Stimulated activated CD8-positive, alpha-beta memory T cell treated with anti-CD3 and anti-CD28 coated beads, Interleukin-7, amount 100 ng/mL, for 1 hour (primary cell): ENCODE measurements at places on chromosomes 4 and X.

GRCh38 chrX:44202596-44202995, 140.9 kb downstream of the EFHC2 start:
- no peak for DNase-seq

DNA sequence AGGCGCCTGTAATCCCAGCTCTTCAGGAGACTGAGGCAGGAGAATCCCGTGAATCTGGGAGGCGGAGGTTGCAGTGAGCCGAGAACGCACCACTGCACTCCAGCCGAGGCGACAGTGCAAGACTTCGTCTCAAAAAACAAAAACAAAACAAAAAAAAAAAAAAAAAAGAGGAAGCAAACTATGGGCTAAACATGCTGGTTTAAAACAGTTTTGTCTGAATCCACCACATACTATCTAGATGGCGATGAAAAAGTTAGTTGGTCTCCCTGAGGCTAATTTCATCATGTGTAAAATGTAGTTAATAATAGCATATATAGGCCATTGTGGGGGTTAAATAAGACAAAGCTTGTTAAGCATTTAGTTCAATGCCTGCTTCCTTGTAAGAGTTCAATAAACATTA, 451.1 kb downstream of the RPA4 start:
- no peak for DNase-seq

DNA sequence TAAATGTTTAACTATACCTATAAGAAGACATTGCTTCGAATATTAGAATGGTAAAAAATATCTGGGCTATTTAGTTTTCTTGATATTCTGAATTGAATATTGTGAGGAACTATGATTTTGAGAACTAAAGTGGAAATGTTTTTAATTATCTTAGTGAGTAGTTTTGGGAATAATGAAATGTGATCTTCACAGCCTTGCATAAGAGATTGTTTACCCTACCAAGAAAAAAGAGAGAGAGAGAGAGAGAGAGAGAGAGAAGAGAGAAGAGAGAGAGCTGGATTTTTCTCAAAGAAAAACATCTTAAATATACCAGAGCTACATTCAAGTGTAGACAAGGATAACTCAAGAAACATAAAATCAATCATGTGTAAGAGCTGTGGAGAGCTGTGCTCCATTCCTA, 148.7 kb upstream of the MAD2L1 start:
- DNase-seq, result no peak

- DNase-seq, result no peak
Measured at GRCh38 chrX:19846995-19847790, 40.2 kb downstream of the SH3KBP1 start.

DNA sequence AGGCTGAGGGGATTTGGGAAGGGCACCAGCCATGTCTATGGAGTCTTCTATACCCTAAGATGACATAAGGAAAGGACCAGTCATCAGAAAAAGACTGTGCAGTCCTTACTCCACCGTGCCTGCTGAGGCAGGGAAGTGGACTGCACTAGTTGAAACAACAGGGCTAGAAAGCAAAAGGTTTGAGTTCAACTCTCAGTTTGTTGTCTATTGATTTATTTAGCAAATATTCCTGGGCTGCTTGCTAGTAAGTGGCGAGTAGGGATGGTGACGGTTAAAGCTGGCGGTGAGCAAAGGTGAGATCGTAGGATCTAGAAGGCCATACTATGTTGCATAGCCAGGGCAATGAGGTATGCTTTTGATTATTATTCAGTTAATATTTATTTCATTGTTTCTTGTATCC, 110.1 kb downstream of the SMIM20 start:
- DNase-seq, result no peak

DNA sequence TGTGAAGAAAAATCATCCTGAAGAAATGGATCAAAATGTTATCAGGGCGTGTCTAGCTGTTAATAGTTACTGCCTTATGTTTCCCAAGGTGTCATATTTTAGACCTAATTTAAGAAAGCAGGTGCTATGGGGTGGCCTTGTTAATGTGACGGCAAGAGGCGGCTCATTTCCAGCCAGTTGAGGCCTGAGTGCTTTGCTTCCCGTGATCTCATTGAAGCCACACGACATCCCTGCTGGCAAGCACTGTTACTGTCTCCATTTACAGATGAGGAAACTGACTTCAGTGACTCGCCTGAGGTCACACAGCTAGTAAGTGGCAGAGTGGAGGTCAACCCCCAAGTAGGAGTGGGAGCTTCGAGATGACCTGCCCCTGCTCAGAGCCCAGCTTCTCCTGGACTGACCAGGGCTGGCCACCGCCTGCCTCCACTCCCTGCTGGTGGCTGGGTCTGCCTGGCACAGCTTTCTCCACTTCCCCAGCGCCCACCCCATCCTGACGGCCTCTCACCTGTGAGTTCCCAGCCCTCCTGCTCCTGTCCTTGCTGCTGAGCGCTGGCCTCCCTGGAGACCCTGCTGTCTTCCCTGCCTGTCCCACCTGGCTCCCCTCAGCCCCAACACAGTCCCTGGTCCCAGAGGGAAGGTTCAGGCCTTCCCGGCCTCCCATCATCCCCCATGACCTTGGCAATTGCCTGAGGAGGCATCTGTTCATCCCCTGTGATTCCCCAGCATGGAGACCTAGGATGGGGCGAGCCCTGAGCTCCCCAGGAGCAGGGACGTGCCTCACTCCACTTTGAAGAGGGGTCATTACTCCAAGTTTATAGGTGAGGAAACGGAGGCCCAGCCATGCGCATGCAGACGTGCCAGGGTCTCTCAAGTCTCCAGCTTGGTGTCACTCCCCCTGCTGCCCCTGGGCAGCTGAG, 47.7 kb upstream of the SORCS2 start:
- no peak for DNase-seq

- no peak for DNase-seq
Measured at GRCh38 chr4:6449746-6450369, 22.6 kb downstream of the PPP2R2C start.

DNA sequence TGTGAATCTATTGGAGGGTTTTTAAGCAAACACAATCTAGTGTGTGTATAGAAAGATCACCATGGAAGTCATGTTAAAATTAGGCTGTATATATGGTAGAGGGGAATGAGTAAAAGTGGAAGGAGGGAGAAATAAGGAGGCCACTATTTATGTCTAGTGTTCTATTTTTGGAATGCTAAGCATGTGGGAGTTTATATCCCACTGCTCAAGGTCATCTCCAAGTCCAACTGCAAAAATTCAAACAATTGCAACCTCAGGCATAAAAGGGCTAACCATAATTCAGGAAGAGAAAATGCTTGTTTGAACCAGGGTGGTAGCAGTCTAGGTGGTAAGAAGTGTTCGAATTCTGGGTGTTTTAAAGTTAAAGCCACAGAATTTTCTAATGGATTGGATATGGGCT, 39.2 kb downstream of the SERPINA7 start:
- DNase-seq, result no peak

- no peak for DNase-seq
Measured at GRCh38 chr4:95411371-95412088, 137.2 kb downstream of the UNC5C start.

GRCh38 chrX:123834116-123834515, 25.7 kb upstream of the XIAP start:
- DNase-seq, result no peak

DNA sequence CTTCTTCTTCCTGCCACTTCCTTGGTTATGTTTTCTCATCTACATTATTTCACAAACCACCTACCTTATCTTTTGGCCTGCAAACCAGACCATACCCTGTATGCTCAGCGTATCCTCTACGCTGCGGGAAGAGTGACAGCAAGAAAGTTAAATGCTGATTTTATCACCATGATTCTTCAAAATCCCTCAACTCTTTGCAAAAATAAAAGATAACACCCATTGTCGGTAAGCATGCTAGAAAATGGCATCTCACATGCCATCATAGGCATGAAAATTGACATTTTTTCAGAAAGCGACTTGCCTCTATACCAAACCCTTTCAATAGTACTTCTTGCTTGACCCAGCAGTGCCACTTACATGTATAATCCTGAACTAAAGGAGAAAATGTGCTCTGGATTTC, 102.0 kb downstream of the HPGD start:
- DNase-seq, result no peak

DNA sequence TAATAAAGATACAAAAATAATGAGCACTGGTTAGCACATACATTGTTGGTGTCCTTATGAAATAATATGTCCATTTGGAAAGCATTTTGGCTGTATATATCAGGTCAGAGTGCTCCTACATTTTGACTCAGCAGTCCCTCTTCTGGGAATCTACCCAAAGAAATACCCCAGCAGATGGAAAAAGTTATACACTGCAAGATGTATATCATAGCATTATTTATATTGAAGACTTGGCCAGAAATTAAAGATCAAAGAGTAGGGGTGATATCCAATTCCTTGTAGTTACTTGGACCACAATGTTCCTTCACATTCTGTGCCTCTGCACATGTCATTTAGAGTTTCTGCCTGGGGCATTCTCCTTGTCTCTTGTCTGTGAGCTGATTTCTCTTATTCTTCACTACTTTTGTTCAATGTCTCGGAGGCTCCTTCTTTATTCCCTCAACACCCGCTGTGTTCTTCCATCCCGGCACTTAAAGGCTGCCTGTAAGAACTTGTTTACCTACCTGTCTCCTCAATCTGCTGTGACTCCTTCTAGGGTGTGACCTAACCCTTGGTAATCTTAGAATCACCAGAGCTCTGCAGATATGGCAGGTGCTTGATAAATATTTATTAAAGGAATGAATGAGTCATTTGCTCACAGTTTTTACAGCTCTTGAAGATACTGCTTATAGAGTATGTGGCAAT, 3.1 kb upstream of the TSPAN5 start:
- DNase-seq, result no peak

DNA sequence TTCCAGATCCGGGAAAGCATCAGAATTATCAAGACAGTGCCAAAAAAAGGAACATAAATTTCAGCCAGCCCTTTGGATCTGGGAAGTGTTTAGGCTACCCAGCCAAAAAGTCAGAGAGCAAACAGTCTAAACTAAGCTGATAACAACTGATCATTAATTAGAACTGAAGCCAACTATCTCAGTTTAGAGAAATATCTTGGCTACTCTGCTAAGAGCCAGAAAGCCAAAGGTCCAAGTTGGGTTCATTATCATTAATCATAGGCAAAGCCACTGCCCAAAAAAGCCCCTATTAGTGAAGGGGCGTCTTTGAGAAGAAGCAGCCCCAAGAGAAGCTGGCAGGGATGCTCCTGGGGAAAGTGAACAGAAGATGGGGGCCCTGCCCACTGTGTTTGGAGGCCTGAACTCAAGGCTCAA, 37.0 kb upstream of the SHISA3 start:
- no peak for DNase-seq

DNA sequence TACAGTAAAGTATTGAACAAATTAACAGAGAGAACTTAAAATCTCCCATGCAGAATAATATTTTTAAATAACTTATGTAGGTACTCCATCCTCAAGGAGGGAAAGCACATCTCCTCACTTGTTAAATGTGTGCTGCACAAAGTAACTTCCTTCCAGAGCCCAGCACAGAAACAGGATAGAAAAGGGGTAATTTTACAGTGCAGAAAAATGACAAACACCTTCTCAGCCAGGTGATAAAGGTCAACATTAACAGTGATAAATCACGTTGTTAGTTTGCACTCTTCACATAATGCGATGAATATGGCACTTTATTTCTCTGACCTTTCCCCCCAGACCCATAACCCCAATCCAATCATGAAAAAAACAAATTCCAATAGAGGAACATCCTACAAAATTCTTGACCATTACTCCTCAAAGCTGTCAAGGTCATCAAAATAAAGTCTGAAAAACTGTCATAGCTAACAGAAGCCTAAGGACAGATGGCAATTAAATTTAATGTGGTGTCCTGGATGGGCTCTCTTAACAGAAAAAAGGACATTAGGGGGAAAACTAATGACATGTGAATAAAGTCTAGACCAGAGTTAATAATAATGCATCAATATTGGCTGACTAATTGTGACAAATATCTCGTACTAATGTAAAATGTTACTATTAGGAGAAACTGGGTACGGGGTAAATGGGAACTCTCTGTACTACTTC, 547.4 kb upstream of the AGA start:
- no peak for DNase-seq

GRCh38 chrX:40773188-40773587, 37.8 kb upstream of the MED14 start:
- no peak for DNase-seq

- no peak for DNase-seq
Measured at GRCh38 chr4:174408841-174409552, 113.3 kb downstream of the HPGD start.

- no peak for DNase-seq
Measured at GRCh38 chrX:16196829-16197228, 29.5 kb downstream of the MAGEB17 start.

GRCh38 chrX:65607070-65607742, 60.2 kb upstream of the MSN start:
- DNase-seq, result no peak

DNA sequence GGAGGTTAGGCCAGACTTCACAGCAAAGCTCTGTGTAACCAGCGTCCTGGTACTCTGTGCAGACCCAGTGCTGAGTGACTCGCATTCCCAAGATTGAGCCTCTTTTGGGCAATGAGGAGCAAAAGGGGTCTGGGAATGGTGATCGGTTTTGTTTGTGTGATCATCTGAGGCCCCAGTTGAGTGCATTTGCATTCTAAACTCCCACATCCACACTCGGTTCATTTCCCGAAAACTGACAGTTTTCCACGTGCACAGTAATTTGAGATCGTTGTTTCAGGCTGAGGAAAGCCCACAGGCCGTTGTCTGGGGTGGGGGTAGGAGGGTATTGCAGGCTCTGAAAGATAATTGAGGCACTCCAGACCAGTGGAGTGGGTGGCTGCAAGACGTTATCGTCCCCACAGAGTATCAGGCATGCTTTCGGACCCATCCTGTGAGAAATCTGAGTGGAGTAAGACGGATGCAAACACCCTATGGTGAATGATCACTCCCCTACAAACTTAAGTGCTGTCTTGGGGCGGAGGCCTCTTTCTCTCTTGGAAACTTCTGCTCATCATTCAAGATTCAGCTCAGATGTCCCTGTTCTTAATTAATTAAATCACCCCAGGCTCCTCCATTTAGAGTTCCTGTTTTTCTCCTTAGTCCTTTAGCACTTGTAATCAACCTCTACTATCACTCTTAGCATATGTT, 96.1 kb downstream of the AFF1 start:
- no peak for DNase-seq

- no peak for DNase-seq
Measured at GRCh38 chr4:2482693-2483092, 13.8 kb downstream of the RNF4 start.

- DNase-seq, result no peak
Measured at GRCh38 chr4:147633113-147633512, 15.9 kb downstream of the TMEM184C start.

DNA sequence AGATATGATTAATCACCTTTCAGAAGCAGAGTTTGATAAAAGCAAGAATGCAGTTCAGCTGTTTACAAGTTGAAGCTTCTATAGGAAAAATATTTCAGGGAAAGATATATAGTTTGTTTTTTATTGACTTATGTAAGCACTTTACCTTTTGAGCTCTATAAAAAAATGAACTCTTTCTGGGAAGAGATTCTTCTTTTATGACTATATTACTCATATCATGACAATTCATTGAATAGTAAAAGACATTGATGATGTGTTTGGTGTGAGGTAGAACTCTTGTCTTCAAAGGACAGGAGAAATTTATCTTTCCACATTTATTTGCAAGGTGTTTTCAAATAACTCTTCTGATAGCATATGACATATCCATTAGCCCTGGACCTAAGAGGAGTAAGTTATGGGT, 156.6 kb downstream of the SLC4A4 start:
- DNase-seq, result no peak

GRCh38 chr4:147778942-147779341, 47.1 kb downstream of the ARHGAP10 start:
- no peak for DNase-seq
